ENCODE measurements at places on chromosomes 5 and 9. TPM values are rescaled to one million over a fixed set of nuclear protein-coding genes. Genes with fewer than 3 reads are reported as not detected.
A peak's percentile ranks its signal among the peaks of the same experiment; 100 is the strongest.

- DNase-seq, result no peak
Observed at GRCh38 chr9:32551276-32552051, 663 bp upstream of the SMIM27 start.

DNA sequence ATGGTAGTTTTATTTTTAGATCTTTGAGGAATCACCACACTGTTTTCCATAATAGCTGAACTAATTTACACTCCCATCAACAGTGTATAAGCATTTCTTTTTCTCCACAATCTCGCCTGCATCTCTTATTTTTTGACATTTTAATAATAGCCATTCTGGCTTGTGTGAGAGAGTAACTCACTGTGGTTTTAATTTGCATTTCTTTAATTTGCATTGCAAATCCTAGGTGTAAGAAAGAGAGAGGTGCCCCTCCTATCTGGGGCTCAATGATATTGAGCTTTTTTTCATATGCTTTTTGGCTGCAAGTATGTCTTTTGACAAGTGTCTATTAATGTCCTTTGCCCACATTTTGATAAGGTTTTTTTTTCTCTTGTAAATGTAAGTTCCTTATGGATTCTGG lies 106.3 kb upstream of the SLC27A6 start:
- no peak for DNase-seq

DNA sequence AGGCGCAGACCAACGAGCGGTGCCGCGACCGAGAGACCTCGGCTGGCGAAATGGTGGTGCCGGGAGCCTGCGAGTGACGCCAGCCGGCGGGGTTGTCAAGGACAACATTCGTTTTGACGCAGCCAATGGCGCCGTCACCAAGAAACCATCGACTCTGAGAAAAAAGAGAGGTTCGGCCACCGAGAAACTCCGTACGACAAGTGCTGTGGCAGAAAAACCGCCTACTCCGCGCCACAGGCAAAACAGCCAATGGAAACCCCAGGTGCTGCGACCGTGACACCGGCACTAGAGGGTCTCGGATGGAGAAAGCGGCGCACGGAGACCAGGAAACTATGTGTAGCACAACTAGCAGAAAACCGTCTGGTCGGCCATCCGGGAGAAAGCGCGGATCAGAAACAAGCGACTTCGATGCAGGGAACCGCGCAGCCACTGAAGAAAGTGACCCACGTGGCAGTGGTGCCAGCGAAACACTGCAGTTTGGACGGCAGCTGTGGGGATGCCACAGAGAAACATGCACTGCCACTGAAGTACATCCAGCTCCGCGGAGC lies 88.8 kb downstream of the ANXA2R start:
- DNase-seq, result no peak

DNA sequence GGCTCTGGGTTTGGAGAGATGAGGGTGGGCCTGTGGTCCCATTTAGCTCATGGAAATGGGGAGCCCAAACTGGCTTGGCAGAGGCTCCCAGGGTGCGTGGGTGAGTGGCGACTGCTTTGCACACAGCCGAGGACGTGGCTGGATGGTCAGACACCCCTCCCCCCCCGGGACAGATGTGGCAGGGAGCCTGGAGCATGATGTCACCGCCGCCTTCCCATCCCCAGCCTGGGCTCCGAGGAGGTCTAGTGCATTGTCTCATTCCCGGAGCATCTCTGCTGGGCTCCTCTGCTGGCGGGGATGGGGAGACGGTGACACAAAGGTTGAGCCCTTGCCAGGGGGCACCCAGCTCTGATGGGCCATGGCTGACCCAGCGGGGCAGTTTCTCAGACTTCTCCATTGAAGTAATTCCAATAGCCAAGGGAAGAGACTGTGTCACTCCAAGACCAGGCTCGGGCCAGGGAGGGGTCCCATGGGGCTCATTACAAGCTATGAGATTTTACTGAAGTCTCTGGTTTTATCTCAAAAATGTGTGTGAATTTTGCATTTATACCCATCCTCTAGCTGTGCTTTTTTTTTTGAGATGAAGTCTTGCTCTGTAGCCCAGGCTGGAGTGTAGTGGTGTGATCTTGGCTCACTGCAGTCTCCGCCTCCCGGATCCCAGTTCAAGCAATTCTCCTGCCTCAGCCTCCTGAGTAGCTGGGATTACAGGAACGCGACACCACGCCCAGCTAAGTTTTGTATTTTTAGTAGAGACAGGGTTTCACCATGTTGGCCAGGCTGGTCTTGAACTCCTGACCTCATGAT lies 36.1 kb downstream of the HMCN2 start:
- no peak for DNase-seq

DNA sequence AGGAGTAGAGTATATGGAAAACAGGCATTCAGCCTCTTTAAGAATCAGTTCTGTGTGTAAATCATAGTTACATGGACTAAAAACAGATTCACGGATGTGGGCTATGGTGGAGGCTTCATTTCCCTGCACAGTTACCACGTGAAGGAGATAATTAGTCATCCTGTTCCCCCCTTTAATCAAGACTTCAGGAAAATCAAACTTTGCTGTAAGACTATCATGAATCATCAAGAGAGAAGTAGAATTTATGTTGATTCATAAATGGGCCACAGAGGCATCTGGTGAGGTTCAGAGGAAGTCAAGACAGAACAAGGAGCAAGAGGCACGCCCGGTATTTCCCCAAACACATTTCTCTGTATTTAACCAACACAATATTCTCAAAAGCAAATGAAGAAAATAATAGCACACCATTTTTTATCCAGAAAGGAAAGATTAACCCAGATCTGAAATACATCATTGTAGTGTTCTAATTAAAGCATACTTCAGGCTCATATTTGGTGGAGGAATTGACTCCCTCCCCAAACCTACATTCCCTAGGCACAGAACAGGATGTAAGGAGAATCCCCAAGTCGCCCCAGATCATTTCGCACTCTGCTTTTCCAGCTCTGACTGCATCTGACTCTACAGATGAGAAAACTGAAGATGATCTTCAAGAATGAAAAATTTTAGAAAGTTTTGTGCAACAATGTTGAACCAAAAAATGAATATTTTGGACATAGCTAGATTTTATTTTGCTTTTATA lies 175.8 kb upstream of the GAS1 start:
- no peak for DNase-seq

GRCh38 chr5:141637123-141637766 lies 448 bp downstream of the RELL2 start:
- no peak for DNase-seq

DNA sequence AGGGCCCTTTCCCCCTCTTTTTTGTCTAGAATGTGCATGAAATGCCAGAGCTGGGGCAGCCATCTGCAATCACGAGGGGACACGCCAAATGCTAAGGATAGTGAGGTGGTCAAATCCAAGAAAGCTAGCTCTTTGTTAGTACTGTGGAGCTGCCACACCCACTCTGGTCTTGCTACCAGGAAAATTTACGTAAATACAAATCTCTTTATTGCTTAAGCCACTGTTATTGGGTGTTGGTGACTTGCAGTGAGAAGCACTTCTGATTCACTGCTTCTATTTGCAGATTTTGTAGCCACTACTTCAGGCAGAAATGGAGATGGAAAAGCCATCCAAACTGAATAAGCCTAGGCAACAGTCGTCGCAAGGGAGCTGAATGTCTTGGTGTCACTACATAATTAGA lies 25.6 kb upstream of the SUSD1 start:
- no peak for DNase-seq

The CATSPER3 gene
- 0.29 TPM for total RNA-seq

GRCh38 chr9:2788919-2789318 lies 55.0 kb downstream of the PUM3 start:
- no peak for DNase-seq

DNA sequence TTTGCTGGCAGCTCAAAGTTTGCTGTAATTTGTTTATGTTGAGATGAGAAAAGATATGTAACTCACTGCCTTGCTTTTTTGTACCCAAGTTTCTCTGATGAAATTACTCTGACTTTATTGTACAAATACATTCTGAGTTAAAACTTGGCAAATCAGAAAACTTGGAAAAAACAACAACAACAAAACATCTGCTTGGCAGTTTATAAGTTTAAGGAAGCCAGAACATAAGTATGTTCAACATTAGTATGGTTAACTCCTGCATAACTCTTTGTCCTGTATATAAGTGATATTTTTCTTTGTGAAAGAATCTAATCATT lies 233.1 kb downstream of the MAST4 start:
- no peak for DNase-seq

The ENHO gene
- 0.75 TPM for total RNA-seq

The CSF2 gene
- total RNA-seq, result 13.2 TPM

The HNRNPA0 gene
- total RNA-seq, result 10.4 TPM

The SPAAR gene
- total RNA-seq, result 0.29 TPM

DNA sequence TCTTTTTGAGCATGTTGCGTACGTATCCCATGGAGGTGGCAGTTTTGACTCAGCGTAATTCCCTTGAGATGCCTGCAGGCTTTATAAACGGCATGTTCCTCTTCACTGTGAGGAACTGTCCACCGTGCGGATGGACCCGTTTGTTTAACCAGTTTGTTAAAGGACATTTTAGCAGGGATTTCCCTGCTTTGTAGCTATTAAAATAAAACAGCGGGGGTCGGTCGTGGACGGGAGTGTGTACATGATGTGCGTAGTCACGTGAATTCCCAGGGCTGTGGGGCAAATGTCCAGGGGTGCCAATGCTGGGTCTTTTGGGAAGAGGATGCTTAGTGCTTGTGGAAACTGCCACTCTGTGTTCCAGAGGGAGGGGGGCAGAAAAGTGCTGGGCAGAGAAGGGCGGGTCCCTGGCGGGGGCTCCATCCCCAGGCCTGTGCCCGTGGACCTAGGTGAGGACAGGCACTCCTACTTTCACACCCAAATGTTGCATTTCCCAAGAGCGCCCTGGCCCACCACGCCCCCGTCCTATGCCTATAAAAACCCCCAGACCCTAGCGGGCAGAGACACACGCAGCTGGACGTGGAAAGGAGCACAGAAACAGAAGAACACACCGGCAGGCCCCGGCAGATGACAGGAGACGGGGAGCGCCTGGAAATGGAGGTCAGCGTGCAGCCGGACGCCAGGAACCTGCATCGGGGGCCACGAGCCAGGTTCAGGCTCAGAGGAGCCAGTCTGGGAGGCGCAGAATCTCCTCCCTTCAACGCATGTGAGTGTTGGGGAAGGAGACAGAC lies 4.0 kb upstream of the TERT start:
- no peak for DNase-seq

The ORM2 gene
- total RNA-seq, result not detected

GRCh38 chr5:172777881-172778814 lies 7.2 kb upstream of the DUSP1 start:
- DNase-seq, result peak; percentile 72

The LRRC19 gene
- total RNA-seq, result not detected

DNA sequence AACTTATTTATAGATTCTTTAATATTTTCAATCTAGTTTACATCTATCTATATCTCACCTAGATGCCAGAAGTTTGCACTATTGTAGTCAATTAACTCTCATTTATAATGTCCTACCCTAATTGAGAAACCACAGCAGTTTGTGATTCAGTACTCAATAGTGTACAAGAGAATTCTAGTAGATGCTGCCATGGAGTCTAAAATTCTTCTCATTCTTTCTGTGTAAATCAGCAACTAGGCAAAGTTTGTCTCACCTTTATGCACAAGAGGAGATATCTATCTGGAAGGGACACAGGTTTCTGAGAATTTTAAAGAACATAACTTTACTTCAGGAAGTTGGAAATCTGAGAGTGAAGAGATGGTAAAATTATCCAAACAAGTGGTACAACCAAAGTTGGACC lies 173.0 kb upstream of the FBXL7 start:
- DNase-seq, result peak; percentile 12

GRCh38 chr5:128673000-128673399 lies 135.0 kb upstream of the FBN2 start:
- no peak for DNase-seq

DNA sequence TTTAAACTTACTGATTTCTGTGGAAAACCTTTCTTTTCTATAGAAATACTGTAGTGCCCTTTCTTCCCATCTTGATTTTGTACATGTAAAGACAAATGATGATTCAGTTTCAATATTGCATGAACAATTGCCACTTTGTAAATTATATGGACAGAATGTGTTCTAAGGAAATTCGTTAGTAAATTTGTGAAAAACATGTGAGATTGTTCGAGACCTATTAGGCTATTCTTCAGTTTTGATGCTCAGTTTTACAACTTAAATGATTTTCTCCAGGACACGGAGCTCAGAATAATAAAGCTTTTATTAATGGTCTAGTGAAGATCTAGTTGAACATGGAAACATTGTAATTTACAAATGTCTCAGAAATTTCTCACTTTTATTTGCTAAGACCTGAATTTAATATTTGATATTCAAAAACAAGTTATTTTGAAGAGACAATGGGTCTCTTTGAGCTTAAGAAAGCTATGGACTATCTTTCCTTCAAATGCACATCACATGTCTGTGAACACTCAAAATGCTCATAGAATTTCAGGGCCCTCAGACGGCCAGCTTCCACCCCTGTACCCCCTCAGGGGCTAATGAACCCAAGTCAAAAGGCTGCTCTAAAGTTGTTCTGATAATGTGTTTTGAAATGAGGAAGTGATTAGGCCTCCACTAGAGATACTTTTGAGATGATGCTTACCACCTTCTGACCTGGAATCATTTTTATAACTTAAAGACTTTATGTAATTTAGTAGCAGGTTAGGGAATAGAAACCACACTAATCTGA lies 54.1 kb upstream of the FSD1L start:
- no peak for DNase-seq

- no peak for DNase-seq
Observed at GRCh38 chr5:180290568-180291233, 1.2 kb downstream of the MAPK9 start.

DNA sequence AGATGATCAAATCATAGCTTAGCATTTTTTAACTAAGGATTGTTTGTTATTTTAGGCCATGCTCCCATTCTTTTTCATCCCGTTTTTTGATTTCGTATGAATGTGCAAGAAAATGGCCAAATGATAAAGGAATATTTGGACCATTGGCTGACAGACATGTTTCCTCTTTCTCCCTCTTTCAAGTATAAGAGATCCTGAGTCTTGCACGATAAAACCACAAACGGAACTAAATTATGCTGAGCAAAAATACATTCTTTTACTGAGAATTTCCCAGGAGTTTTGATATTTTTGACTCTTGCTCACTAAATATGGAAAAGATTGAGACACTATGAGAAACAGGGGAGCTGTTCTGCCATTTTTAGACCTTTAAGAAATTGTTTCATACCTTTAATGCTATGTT lies 90.4 kb upstream of the KLF9 start:
- no peak for DNase-seq

The FAM221B gene
- total RNA-seq, result not detected

- DNase-seq, result no peak
Observed at GRCh38 chr5:114312658-114313057, 49.2 kb upstream of the KCNN2 start.
